ENCODE measurements at places on chromosomes 7 and 10.

- DNase-seq, result no peak
These were observed 173.9 kb upstream of the AOAH start for GRCh38 chr7:36898186-36898585.

DNA sequence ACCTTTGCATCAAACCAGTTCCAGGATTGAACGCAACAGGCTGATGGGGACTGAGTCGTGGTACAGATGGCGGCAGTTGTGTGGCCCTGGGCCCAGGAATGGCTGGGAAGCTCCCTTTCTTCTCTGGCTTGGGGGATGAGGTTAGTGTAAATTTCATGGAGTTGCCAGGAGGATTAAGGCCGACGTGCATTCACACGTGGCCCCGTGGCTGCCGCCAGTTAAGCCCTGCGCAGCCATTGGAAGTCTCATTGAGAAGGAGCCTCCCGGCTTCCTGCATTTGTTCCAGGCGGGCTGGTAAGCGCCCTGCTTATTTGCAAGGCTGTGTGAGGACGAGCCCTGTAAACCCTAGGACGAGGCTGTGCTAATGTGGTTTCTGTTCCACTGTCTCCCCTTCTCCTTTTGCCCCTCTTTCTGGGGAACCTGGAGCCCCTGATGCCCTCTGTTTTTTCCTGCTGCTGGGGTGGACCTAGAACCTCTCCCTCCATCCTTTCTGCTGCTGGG lies 174.7 kb upstream of the TNRC18 start:
- no peak for DNase-seq

GRCh38 chr10:6070660-6071059 lies 8.5 kb upstream of the IL2RA start:
- DNase-seq, result no peak

- no peak for DNase-seq
These were observed 43.7 kb downstream of the CTTNBP2 start for GRCh38 chr7:117829450-117830117.

DNA sequence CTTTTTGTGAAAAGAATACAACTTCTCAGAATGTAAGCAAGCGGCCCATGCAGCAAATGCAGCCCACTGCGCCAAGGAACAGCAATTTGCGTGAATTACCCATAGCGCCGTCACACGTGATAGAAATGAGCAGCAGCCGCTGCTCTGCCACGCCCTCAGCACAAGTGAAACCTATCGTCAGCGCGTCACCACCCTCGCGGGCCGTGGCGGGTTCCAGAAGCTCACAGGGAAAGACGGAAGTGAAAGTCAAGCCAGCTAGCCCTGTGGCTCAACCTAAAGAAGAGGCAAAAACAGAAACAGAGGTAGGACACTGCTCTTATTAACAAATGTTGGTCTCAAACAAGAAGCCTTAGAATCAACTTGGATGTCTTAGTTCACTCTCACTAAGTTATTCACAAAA lies 70.5 kb downstream of the SHH start:
- DNase-seq, result no peak

- DNase-seq, result peak; percentile 97
These were observed 245.9 kb downstream of the MTERF1 start for GRCh38 chr7:91634485-91635177.

DNA sequence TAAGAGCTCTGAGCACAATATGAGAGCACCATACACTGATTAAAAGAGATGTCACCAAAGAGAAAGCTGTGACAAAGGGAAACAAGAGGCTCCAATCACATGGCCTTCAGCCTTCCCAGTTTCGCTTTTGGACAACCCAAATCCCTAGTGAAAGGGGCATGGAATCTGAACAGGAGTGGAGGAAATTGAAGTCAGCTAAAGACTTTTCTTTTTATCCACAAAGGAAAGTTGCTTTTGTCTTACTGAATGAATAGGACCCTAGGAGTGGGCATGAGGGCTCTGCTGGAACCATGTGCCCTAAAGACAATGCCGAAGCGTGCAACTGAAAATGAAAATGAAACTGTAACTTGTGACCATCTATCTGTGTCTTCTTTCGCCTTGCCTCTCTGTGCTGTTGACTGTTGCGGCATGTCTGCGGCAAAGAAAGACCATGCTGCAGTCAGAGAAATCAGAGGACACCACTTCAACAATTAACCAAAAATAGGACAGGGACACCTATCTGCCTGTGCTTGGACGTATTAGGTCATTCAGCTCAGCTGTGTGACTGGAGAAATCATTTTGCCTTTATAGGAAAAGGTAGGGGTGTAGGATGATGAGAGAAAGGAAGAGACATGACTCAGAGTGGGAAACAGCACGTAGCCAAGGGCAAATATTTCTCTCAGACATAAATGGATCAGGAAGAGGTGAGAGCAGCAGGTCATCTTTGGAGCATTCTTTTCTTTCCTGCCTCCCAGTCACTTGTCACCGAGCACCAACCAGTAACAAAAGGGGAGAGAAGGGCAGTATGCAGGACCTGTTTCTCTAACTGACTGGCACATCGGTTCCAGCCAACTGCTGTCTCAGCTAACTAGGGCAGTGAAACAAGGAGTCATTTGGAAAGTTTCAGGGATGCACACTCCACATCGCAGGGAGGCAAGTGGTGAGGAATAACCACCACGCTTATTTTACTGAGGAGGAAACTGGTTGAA lies 12.3 kb downstream of the CAV2 start:
- peak; percentile 44 for DNase-seq

DNA sequence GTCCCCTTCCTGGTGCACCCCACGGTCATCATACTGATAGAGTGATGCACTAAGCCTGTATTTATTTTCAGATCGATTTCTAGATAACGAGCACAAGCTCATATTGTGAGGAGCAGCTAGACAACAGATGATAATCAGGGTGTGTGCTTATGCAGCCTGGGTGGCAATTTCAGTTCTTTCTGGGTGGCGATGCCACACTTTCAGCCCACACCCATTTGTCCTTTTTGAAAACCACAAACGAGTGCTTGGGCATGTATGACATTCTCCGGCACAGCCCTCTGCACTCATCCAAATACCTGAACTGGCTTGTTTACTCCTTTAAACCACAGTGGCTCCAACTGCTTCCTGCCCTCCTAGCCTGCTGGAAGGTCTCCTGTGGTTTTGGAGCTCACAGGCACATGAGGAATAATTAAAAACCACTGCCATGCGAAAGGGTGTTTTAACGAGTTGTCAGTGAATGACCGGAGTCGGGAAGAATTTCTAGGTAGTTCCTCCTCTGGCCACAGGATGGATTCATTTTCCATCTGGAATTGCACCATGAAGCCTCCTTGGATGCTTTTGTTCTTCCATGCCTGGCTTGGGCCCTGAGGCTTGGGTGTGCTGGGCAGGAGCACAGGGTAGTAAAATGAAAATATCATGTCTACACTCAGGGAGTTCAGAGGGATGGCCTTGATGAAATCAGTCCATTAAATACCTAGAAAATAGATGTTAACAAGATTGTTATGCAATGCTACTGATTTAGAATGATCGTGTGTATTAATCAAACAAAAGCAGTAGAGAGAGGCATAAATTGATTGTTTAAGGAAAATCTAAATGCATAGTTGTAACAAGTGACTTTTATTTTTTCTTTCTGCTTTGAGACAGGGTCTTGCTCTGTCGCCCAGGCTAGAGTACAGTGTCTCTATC lies 52.4 kb upstream of the ITGB1 start:
- DNase-seq, result no peak

GRCh38 chr10:75530299-75530698 lies 98.9 kb downstream of the LRMDA start:
- DNase-seq, result no peak

GRCh38 chr10:48551861-48552591 lies 52.8 kb downstream of the ARHGAP22 start:
- DNase-seq, result peak; percentile 28

DNA sequence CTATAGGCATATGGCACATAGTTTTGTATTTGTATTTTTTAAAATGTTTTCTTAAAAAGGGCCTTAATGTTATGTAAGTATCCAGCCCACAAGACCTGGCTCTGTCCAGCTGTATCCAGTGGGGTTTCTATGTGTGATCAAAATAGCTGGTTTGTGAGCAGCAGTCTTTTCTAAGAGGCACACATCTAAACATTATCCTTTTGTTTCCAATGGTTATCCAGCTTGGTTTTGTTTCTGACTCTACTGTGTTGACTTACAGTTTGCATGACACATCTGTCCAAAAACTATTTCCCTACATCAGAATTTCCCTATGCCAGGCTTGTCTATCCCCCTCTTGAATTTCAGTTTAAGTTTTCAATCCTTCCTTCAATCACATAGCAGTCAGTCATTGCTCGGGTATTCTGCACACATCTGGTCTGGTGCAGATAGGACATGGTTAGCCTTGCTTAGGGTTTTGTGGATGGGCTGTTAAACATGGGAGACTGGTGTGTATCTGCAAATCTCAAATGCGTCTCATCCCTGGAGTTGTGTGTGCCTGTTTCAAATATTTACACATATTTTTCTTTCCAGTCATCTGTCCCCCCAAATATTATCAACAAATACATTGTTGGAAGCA lies 104.2 kb downstream of the SAMD9 start:
- no peak for DNase-seq

- DNase-seq, result no peak
These were observed 248.7 kb downstream of the NEBL start for GRCh38 chr10:20648263-20648874.

DNA sequence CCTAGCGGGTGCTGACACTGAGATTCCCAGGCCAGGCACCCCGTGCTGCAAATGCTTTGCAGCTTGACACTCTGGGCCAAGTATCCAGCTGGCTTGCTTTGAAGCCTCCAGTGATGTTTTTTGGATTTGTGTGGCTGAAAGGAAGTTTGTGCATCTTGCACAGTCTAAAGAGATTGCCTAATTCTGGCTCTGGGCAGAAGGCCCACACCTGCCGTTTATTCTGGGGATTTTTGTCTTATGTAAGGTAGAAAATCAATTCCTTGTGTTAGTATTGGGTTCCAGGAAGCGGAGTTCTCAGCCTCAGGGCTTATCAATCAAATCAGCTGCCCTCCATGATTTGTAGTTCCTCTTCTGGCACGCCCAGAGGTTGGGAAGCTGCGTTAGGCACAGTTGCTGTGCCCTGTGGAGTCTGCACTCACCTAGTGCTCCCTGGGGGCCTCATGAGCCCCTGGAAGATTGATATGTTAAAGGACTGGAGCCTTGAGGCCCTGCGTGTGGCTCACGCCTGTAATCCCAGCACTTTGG lies 8.4 kb upstream of the PURB start:
- no peak for DNase-seq

GRCh38 chr7:47776335-47776734 lies 171.9 kb downstream of the PKD1L1 start:
- no peak for DNase-seq

DNA sequence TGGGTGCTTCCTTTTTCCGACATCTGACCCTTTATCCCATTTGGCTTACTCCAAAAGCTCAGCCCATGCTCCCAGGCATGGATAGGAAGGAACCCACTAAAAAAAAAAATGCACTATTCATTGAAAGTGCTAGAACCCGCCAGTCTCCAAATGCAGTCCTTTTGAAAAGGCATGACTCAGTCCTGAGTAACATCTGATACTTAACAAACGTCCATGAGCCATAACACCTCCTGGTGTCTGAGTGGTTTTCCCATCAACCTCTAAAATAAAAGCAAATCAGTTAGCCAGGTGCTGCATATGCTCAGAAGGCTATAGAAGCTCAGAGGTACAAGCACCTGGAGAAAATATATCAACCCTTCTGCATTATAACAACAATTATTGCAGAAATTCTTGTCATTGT lies 45.0 kb upstream of the CACUL1 start:
- no peak for DNase-seq

DNA sequence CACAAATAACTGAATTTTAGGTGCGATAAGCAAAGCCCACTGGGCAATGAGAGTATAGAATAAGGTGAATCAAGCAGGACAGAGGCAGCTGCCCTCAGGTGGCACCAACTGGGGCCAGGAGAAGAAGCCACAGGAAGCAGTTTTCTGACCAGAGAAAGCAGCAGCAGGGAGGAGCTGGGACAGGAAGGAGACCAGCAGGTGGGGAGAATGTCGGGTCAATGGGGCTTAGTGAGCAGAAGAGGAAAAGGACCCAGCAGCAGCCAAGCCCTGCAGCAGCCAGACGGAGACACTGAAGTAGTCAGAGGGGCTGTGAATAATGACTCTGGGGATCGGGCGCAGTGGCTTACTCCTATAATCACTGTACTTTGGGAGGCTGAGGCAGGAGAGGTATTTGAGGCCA lies 209.6 kb upstream of the SH2B2 start:
- no peak for DNase-seq

DNA sequence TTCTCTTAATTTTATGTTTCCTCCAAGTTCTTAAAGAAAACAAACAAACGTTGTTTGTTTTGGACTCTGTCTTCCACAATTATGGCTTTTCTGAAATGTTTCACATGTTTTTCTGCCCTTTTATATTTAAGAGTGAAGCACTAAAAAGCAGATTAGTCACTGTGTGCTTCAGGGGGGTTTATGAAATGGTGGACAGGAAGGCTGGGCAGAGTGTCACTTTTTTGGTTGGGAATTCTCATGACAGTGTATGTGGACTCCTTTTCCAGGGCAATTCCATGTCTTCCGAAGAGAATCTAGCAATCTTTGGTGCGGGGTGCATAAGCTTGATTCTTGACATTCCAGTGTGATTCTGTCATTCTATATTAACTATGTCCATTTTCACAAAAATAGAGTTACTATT lies 669.4 kb downstream of the PARD3 start:
- DNase-seq, result no peak

DNA sequence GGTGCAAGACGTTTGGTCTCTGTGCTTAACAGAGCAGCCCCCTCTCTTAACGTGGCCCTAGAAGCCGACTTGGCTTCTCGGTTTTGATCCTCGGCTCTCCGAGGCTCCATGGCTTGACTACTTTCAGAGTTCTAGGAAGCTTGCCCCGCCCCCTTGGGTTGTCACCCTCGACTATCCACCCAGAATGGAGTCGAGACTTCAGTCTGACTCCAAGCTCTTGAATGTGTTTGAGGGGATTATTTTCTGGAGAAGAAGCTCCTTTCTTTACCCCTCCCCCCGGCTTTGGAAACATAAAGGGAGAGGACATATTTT lies 448 bp downstream of the SEC24C start:
- no peak for DNase-seq

GRCh38 chr10:77398558-77398957 lies 239.1 kb downstream of the KCNMA1 start:
- DNase-seq, result no peak

GRCh38 chr7:68394131-68394530 lies 1204.1 kb upstream of the AUTS2 start:
- DNase-seq, result no peak

GRCh38 chr7:140478246-140479061 lies 851 bp downstream of the MKRN1 start:
- peak; percentile 38 for DNase-seq

DNA sequence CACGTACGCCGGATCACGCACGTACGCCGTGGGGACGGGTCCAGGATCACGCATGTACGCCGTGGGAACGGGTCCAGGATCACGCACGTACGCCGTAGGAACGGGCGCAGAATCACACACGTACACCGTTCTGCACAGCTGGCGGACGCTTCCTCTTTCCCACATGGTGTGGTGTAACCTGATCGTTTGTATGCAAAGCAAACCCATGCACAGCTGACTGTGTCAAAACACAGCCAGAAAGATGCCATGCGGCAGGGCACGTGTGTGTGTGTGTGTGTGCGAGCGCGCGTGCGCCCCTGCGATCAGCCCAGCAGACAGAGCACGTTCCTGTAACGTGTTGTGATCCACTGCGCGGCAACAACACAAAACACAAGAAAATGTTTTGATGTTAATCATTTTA lies 573.6 kb downstream of the DNAJB6 start:
- DNase-seq, result no peak
